ENCODE measurements at places on chromosomes 4 and X. TPM values are rescaled to one million over a fixed set of nuclear protein-coding genes. Genes with fewer than 3 reads are reported as not detected.

The SPATA18 gene
- not detected for total RNA-seq

The ZNF630 gene
- total RNA-seq = 1.3 TPM

The SHISA3 gene
- 3.1 TPM for total RNA-seq

The KLHL8 gene
- total RNA-seq = 9.6 TPM

DNA sequence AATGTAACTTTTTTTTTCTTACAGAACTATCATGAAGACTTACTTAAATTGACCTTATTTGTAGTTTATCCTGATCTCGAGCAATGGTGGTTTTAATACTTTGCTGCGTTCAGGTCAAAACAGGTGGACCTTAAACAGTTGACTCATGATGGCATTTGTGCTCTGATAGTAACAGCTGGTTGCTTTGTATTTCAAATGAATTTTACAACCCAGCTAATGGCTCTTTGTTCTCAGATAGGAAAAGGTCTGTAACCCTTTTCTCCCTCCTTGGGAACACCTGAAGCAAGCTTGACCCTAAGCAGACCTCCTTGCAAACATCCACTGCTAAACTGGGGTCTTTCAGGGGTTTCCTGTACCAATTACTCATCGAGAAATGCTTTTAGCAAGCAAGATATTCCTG is 79.2 kb downstream of the F11 start:
- no peak for DNase-seq

DNA sequence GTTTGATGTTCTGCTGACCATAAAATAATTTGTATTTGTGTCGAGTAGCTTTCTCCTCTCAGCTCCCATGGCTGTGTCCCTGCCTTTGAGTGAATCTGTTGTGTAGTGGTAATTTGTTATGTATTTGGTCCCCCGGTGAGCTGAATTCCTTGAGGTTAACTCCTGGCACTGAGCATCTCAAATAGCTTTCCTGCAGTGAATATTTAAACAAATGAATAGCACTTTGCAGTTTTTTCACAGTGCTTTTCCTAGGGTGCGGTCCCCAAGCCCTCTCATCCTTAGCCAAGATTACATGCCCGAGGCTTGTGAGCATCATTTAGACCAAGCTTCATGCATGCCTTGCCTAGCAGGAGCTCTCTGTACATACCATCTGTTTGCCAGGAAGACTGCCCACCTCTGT is 74.2 kb downstream of the CLDN34 start:
- peak; percentile 46 for DNase-seq

- DNase-seq = no peak
Observed at GRCh38 chrX:40423299-40423698, 157.5 kb upstream of the ATP6AP2 start.

DNA sequence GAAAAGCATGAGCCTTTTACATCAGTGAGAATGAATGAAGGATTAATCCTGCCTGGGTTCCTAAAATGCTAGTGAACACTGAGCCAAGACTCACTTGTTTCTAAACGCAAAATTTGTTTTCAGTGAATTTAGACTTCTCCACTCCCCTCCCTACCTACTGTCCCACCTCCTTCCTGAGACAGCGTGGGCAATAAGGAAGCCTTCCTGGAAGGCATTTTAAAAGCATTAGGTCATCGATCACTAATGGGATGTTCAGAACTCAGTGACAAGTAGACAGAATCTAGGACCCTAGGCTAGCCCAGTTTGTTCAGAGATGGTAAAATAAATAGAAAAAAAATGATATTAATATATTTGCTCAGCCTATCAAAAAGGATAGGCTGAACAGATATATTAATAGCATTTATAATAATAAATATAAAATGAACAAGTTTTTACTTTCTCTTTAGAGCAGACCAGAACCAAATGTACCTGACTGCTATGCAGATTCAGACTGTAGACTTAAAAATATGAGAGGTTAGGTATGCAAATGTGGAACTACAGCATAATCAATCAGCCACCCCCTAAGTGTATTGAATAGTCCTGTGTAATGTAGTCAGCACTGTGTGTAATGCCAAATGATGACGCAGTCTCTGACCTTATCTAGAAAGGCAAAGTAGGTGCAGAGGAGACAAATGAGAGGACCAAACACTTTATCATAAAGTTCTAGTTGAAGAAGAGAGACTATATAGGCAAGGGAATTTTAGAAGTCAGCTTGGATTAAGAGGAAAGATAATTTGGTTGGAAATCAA is 331.1 kb downstream of the GPAT3 start:
- no peak for DNase-seq

DNA sequence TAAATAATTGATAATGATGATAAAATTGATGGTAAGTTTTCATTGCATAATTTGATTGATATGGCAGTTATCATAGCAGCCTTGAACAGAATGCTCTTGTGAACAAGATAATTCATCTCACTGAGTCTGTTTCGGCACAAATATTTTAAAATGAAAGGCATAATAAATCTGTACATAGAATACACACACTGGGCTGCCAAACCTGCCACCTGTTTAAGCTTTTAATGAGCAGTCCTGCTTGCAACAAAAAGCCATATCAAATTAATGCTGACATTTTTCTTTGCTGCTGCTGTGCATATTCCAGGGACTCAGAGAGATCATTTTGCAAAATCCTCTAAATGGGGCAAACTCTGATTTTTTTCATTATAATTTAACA is 201.1 kb downstream of the ARHGAP24 start:
- DNase-seq = no peak

- peak; percentile 20 for DNase-seq
Observed at GRCh38 chrX:140190441-140191108, 225.3 kb upstream of the CXorf66 start.

DNA sequence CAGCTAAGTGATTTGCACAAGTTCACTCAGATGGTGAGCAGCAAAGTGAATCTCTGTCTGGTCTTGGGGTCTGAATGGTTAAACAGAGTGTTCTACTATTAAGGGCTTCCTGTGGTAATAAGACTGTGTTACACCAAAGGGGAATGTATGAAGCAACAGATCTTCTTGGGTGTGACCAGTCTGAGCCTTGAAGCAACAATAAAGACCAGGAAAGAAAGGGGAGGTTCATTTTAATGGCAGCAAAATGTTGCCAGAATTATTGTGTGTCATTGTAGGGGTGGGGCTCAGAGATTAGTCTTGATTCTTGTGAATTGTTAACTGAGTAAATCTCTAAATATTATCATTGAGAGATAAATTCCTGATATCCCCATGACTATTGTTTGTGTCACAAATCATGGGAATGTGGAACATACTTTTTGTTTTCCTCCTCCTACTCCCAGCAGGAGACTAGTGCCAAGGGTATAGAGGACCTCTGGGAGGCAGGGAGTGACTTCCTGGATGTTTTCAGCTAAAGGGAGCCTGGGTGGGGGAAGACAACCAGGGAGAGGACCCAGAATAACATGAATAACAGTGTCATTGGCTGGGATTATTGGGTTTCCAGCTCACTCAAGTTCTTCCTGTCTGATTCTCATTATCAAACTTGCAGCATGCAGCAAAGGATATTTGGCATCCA is 141.4 kb upstream of the PAK3 start:
- DNase-seq = no peak

- DNase-seq = peak; percentile 48
Observed at GRCh38 chr4:84403656-84404055, 95.4 kb downstream of the NKX6-1 start.

DNA sequence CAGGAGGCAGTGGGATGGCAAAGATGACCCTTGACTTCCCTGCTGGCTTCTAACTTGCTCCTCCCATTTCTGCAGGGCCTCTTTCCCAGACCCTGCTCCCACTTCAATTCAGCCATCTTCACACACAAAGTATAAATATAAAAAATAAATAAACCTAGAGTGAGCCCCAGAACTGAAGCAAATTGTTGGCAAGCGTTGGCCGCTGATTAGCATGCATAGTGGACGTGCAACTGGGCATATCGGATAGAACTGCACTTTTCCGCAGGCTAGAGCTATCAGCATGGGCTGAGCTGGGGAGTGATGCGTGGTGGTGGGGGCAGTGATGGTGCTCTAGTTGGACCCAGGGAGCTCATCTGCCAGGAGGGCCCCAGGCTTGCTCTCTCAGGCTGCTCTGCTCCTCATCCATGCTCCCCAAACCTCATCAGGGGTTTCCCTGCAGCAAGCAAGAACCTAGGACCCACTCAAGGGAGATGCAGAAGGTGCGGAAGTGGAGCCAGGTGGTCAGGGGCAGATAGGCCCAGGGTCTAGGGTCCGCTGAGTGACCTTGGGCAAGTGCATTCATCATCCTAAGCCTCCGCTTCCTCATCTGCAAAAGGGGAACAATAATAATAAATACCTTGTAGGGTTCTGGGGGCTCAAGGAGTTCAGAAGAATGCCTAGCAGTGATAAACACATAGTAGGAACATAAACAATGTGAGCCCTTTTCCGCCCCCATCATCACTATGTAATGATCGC is 146.8 kb upstream of the PJA1 start:
- DNase-seq = no peak

DNA sequence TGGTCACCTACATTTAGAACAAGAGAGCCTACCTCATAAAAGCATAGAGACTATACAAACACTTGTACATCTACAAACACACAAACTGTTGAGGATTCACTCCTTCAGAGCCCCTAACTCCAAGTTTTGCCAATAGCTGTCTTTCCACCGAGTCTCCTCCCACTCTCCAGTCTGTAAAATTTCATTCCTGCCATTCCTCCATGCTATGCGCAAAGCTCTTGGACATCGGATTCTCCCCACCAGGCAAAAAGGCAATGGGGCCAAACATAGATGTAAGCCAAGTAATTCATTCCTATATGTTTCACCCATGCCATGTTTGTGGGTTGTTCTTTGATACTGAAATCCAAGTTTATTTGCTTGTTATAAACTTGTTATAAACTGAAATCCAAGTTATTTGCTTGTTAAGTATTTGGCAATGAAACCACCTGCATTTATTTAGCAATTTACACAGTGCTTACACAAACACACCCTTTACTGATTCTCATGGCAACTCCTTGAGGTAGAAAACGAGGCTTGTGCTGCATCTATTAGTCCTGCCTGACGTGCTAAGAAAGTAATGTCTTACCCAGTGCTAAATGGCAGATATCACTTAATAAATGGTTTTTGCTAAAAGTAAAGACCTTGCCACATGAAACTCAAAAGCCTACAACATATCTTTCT is 91.1 kb downstream of the SCFD2 start:
- no peak for DNase-seq

DNA sequence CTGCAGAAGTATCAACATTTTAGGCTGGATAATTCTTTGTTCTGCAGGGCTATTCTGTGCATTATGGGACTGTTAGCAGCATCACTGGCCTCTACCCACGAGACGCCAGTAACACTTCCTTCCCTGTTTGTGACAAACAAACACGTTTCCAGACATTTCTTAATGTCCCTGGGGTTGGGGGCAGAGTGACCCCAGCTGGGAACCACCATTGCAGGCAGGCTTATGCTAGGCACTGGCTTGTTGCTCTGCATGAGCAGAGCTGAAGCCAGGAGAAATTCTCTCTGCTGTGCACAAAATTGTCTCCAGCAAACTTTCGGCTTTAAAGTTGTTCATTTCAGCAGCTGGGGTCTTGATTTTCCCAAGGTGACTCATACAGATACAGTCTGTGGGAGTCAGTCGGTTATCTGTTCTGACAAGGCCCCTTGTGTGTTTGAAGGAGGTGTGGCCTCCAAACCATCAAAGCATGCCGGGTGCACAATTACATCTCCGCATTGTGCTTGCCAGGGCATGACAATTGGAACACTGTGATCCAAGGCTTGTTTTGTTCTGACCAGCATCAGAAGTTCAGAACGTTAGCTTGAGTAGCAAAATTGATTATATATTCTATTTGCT is 156.4 kb upstream of the BOD1L1 start:
- peak; percentile 38 for DNase-seq

DNA sequence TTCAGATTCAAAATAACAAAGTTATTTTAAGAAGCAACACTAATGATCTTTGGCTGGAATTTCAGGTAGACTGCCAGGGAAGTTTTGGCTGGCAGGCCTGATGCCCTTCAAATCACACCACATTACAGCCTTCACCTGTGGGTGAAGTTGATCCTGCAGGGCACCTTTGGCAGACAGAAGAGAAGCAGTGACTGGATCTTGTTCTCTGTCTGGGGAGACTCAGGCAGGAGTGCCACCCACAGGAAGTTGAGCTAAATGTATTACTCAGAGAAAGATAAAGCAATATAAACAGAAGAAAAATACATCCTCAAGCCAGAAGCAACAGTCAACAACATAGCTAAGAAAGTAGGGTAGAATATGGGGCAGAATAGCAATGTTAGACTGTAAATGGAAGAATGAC is 12.8 kb upstream of the CFAP299 start:
- peak; percentile 31 for DNase-seq
